ENCODE measurements at places on chromosomes 7 and 10.

GRCh38 chr10:95214793-95215192, 20.8 kb downstream of the ACSM6 start:
- no peak for DNase-seq

DNA sequence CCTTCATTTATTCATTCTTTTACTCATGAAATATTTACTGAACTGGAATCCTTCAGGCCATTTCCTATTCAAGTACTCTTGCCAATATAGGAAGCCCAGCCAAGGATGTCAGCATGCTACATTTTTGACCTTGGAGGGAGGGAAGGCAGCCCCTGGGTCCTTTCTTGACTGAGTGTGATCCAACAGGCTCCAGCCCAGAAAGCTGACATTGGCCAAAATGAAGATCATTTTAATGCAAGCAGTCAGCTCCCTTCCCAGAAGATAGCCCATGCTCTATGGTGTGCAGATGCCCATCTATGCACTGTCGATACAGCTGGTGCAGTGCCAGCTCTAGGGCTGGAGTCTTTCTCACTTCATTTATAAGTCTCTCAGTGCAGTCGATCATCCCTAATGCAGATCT, 646.0 kb downstream of the KCNMA1 start:
- DNase-seq: no peak

DNA sequence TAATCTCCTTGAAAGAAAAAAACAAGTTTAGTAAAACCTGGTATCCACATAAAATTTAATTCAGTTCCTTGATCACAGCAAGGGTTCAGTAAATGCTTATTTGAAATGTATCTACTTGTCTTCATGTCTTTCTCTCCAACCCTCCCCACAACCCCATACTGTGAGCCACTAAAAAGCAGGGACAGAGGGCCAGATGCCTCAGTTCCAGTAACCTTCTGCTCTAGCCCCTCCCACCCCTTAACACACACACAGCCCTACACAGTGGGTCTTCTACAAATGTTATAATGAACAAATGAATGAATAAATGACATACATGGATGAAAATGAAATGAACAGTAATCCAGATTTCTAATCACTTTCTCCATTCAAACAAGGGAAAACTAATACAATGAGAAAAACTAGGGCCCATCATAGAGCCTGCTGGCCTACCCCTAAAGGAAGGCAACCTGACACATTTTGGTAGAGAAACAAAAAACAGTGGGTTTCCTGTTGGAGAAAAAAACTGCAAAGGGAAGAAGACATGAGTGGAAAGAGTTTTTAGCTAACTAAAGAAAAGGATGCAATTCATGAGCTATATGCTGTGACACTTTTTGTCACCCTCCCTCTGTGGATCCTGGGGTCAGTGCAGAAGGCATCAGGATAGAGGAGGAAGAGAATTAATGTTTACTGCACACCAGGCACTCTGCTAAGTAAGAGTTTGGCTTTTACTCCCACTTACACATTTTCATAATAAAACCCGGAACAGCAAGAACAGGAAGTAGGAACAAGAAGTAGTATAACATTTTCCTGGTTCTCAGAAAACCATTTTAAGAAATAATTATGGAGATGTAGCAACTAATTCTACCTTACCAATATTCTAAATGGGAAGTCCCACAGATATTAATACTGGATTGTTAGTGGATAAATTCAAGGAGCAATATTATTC, 38.1 kb downstream of the ELMO1 start:
- no peak for DNase-seq

DNA sequence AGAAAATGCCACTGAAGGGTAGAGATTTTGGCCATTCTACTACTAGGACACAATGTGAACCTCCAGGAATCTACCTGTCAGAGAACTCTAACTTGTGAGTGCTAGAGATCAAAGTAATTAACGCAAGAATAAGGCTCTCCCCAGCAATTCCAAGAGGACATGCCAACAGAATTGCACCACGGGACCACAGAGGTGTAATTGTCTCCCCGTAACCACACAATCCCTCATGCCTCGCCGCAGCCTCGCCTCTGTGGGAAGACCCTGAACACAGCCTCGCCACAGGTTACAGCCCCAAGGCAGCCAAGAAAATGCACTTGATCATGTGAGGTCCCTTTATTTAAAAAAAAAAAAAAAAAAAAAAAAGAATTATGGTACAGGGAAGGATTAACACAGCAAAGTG, 29.5 kb downstream of the CDCA7L start:
- DNase-seq: no peak

- DNase-seq: no peak
Measured at GRCh38 chr7:52168085-52168484, 851.5 kb upstream of the COBL start.

GRCh38 chr7:142104550-142105527, 6.7 kb upstream of the MGAM2 start:
- no peak for DNase-seq

- no peak for DNase-seq
Measured at GRCh38 chr10:110215286-110216170, 8.1 kb downstream of the MXI1 start.

DNA sequence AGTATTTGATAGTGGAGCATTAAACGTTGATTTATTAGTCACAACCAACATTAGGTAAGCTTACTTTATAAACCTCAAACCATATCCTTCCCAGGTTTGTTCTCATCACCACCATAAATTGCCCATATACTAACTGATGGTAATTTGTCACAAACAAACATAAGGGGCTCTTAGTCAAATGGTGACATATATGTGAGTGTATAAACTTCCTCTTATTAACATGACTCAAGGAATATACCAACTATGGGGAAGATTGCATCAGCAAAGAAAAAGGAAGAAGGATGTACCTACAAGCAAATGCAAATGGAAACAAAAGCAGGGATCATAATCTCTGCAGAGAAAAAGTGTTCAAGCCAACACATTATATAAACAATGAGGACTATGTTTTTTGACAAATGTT, 418.2 kb upstream of the AKR1E2 start:
- no peak for DNase-seq

- DNase-seq: no peak
Measured at GRCh38 chr7:150923802-150924201, 54.3 kb downstream of the KCNH2 start.

GRCh38 chr7:82154728-82155127, 288.8 kb downstream of the CACNA2D1 start:
- DNase-seq: no peak

DNA sequence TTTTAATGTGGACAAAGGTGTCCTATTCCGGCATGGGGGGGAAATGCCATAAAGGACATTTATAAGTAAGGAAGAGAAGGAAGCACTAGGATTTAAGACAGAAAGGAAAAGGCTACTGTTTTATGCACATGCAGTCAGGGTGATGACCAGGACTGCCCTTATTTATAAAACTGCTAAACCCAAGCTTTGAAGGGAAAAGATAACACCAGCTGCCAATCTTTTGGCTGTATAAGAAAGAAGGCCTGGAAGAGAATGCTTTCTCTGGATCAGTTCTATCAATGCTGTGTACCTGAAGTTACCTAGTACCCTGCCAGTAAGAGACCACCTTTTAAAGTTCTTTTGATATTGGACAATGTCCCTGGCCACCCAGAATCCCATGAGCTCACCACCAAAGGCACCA, 59.2 kb downstream of the MINDY3 start:
- DNase-seq: no peak

- no peak for DNase-seq
Measured at GRCh38 chr10:11625019-11625735, 13.7 kb upstream of the USP6NL start.

DNA sequence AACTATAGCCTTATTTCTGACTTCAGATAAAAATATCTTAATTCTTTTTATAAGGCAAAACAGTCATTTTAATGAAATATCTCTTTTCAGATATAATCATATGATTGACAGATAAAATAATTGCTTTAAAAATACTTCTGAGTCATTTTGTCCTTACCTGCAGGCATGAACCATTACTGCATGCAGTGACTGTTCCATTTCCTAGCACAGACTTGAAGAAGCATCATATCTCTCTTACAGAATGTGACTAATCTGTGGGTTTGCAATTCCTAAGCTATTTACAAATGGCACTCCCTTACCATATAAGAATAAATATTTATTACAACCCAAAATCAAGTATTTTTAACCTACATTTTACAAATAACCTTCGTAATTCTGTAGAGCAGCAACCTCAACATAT, 120.7 kb downstream of the SRPK2 start:
- no peak for DNase-seq

- no peak for DNase-seq
Measured at GRCh38 chr7:95871075-95871848, 98.9 kb downstream of the DYNC1I1 start.

- DNase-seq: no peak
Measured at GRCh38 chr10:86733260-86733671, 23.2 kb upstream of the BMPR1A start.

DNA sequence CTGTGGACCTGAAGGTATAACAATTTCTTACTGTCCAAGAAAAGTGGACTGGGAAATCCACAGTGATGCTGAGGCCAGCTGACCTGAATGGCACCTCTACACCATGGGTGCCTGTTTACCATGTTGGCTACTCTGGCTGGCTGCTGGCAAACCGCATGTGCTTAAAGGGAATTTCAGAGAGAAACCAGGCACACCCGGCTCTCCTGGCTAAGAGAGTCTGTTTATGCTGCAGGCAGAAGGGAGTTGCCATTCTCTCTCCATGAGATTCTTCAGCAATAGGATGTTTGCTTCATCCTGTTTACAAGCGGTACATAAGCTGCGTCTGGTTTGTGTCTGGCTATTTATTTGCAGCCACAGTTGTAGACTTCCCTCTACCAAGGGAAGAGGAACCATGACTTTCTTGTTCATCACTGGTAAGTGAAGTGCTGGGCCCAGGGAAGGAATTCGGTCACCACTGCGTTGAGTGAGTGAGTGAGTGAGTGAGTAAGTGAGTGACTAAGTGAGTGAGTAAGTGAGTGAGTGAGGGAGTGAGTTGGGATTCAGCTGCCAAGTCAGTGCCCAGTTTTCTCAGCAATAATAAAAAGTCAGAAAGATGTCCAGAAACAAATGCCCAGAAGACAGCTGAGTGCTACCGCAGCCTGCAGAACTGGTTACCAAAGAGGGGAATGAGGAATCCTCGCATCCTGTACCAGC, 90.4 kb downstream of the COBL start:
- no peak for DNase-seq

DNA sequence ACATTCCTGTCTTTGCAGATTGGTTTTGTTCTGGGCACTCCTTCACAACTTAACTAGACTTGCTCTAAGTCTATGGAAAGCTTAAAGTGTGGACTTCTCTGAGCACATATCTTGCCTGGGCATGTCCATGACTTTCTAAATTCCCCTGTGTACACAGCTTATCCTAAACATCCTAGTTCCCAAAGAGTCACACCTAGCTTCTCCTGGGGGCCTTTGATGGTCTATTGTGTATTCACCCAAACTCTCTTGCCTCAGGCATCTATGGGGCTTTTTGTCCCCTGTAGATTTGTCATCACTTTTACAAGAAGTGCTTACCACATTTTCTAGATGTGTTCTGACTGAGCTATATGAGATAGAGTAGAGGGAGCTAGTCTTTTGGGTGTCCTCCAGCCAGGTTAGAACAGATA, 12.2 kb upstream of the ZNF488 start:
- no peak for DNase-seq

GRCh38 chr10:20737107-20737506, 160.0 kb downstream of the NEBL start:
- DNase-seq: no peak

- DNase-seq: no peak
Measured at GRCh38 chr7:69968969-69969556, 370.8 kb downstream of the AUTS2 start.

- no peak for DNase-seq
Measured at GRCh38 chr7:114879554-114879953, 42.3 kb upstream of the MDFIC start.

DNA sequence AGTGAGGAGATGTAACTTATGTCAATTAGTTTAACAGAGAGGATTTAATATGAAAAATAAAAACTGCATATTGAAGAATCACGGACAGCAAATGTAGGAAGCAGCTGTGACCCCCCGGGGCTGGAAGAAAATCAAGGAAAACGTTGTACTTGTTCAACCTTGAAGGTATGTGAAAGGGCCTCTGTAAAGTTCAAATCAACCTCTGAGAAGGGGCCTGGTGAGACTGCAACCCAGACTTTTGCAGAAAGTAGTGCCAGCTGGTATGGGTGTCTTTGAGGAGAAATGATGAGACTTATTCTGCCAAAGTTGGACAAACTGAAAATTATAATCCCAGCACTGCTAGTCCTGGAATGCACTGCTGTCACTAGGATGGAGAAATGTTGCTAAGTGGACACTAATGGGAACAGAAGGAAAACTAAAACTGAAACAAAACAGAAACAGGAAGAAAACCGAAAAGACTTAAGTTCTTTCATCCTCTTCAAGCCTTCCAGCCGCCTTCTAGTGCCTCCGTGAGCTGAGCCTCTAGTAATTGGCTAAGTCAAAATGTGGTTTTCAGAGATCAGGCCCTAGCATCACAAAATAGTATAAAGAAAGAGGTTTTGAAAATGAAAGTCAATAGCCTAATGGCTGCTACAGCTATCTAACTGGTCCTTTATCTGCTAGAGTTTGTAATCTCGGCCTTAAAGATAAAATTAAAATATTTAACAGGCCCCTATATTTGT, 253.7 kb upstream of the SORCS1 start:
- no peak for DNase-seq

DNA sequence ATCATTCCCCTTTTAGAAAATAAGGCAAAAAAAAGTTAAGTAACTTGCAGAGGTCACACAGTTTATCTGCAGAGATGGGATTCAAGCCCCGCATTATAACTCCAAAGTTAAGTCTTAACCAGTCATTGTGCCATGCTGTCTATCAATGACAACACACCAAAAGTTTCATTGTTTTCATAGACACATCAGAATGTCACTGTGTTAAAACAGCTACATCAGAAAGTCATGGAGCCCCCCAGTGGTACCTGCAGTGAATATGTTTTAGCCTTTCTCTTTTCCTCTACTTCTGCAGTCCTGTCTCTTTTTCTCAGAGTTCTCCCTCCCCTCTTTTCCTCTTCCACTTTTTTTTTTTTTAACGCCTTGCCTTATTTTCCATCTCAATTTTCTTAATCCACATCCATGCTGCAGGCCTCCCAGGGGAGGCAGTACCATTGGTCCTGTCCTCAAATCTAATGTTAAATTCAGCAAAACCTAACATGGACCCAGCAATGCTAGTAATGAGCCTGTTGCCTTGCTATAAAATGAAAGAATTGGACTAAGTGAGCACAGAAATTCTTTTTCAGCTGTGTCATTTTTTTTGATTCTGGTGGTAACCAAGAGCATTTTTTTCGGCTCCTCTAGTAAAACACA, 3.8 kb upstream of the NRCAM start:
- DNase-seq: no peak

- DNase-seq: no peak
Measured at GRCh38 chr7:30074422-30075030, 46.3 kb downstream of the PLEKHA8 start.

GRCh38 chr7:31104361-31105255, 52.5 kb downstream of the ADCYAP1R1 start:
- no peak for DNase-seq

GRCh38 chr7:130946114-130946513, 212.1 kb upstream of the KLF14 start:
- DNase-seq: no peak

DNA sequence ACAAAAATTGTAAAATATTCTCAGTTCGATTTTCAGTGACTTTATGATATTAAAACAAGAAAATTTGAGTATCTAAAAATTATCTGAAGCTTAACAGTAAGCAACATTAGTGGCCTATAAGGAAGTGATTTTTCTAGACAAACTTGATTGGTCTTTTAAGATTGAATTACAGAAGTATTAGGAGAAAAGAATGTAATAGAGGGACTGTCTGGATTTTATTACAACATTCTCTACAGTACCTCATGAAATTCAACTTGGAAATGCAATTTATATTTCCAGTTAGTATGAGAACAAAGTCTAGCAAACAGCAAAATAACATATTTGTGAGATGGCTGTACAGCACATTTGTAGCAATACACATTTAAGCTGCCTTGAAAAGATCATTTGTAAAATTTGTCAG, 18.8 kb downstream of the REEP3 start:
- DNase-seq: no peak
